Mucosa of gallbladder (tissue), 1 donor: ENCODE measurements at places on chromosomes 3 and 15. TPM values are rescaled to one million over a fixed set of nuclear protein-coding genes. Genes with fewer than 3 reads are reported as not detected.

DNA sequence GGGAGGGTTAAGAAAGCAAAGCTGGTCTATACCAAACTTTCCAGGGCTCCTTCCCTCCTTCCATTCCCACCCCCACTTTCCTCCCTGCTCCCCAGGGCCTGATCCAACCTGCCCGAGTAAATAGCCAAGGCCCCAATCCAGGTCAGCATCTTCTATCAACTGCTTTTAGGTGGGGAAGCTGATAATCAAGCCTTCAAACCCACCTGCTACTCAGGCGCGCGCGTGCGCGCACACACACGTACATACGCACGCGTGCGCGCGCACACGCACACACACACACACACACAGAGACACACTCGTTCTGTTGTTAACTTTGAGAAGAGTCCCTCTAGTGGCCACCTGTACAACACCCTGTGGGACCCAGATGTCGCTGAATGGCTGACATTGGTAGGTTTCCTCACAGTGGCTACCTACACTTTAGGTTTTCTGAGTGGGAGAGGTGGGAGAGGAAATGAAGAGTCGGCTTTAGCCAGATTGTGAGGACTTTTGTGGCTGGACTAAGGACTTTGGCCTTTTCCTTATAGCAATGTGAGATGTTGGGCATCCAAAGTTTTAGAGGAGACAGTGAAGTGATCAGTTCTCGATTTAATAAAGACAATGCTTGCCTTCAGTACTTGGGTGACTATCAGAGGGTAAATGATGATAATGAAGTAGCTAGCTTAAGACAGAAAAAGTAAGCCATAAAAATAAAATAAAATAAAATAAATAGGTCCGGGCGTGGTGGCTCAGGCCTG lies 179.9 kb upstream of the C2CD4B start:
- peak; percentile 78 for DNase-seq

- DNase-seq = peak; percentile 20
Observed at GRCh38 chr3:163490119-163490518, 1588.2 kb downstream of the SI start.

- no peak for DNase-seq
Observed at GRCh38 chr3:187269486-187269885, 22.1 kb downstream of the MASP1 start.

- no peak for DNase-seq
Observed at GRCh38 chr3:157921811-157922210, 184.4 kb downstream of the SHOX2 start.

DNA sequence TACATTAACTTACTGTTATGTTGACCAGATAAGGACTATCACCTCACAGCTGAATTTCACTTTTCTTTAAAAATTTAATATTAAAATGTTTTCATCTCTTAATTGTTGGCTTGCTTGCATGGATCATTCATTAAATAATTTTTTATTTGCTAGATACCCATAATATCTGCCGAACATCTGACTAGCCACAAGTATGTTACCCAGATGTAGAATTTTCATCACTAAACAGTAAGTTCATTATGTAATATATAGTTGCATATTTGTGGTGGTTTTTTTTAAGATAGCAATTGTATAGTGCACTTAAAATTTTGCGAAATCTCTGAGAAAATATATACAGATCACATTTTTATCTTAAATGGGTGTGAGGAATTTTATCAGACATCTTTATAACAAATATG lies 190.4 kb downstream of the MBNL1 start:
- no peak for DNase-seq

GRCh38 chr15:25670025-25670554 lies 193.0 kb downstream of the ATP10A start:
- DNase-seq = peak; percentile 54

DNA sequence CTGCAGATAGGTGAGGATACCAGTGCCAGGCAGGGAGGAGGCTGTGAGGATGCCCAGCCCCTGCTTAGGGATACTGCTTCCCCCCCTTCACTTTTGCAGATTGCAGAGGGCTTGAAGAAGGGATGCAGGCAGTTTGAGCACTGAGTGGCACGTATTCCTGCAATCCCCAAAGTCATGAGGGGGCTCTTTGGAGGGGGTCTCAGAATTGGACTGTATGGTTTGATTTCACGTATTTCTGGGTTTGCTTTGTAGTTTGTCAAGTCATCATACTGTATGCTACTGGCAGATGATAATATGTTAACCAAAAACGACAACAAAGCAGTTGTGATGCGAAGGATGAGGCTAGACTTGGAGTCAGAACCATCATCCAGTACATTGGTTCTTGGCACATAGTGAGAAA lies 28.1 kb downstream of the CHST14 start:
- no peak for DNase-seq

The WDR5B gene
- total RNA-seq = 6.5 TPM

DNA sequence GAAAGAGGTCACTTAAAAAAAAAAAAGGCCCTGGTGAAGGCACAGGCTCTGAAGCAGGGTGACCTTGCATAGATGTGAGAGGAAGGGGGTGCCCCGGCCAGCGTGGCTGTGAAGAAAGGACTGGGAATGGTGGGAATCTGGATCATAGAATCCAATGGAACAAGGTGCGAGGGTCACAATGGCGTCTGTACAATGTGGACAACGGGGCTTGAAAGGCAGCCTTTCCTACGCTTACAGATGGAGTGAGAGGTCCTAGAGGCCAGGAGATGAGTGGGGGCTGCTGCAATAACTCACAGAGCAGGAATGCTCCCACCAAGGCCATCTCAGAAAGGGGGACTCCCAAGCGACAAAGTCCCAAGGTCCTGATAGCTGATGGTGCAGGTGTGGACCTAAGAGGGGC lies 162.2 kb downstream of the ATP10A start:
- DNase-seq = no peak

DNA sequence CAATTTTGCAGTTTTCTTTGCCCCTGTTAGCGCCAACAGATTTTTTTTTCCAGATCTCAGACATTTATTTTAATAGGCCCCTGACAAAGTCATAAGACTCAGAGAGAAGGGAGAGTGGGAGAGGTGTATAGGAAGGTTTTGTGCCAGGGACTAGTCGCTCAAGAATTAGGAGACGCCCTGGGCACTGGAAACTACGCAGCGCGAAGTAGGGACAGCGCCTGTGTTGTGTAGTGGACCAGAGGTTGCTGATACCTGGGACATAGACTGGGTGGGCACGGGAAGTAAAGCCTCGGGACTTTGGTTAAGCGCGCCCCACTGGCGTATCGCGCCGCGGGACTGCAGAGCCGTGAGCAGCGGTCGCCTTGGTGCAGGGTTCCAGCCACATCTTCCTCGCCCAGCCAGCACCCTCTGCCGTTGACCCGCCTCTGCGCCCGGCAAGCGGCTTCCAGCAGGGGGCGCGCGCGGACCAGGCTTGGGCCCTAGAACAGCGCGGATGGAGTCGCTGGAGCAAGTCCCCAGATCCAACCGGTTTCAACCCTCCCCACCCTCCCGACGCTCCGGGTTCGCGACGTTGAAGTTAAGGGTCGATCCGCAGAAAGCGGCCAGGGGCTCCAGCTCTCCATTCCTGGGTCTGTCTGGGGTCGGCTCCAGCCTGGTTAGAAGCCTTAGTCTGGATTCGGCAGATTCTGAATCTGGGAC lies 3.0 kb upstream of the ISLR2 start:
- peak; percentile 89 for DNase-seq

The PLS1 gene
- total RNA-seq = 81.0 TPM

GRCh38 chr3:155548195-155548594 lies 196.7 kb downstream of the PLCH1 start:
- DNase-seq = no peak

DNA sequence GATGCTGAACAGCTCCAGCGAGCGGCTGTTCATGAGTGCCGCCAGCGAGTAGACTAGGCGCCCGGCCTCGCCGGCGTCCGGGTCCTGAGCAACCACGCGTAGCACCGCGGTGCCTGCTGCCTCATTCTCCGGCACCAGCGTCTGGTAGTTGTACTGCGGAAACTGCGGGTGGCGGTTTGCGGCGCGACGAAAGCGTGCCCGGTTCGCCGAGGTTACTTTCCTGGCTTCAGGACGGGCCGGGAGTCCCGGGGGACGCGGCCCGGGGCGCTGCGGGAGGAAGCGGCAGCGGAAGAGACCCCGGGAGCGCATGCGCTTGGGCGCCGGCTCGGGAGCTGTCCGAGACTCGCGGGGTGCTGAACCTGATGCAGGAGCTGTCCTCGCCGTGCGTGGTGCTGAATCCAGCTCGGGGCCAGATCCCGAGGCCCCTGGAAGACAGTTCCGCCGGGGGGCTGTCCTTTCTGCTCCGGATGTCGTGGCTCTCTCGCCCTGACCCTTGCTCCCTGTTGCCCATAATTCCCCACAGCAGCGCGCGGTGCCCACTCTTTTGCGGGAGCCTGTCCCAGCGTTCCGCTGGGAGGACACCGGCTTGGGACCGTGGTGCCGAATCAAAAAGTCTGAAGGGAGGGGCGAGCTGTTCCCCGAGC lies 1.1 kb downstream of the CELSR3 start:
- DNase-seq = peak; percentile 70

- DNase-seq = no peak
Observed at GRCh38 chr3:38723569-38724391, 74.3 kb upstream of the SCN5A start.

GRCh38 chr3:151112731-151113130 lies 27.3 kb downstream of the MED12L start:
- DNase-seq = no peak

DNA sequence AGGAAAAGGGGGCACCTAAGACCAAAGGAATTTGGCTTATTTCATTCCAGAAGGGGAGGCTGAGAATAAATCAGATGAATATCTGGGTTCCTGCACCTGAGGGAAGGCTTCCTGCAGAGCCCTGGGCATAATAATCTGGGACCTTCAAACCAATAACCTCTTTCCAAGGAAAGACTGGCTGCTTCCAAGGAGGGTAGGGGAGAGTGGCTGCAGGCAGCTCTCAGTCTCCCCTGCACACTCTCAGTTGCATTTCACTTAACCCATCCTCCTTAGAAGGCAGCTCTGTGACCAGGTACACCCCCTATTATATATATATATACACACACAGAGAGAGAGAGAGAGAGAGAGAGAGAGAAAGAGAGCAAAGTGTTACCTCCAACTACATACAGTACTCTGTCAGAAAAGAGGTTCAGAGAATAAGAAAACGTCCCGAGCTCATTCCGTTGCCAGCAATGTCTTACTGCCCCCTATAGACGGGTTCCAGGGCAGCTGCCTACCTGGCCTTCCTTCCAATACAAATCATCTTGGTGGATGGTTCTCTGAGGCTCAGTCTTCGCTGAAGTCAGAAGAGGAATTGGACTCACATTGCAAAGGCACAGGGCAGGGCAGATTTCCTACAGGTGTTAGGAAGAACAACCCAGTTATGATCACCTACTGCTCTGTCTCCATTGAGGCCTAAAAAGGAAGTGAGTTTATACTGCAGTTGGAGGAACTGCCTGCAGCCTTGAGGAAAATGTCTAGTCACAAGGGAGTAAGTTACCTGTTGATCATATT lies 26.1 kb downstream of the CAPN3 start:
- DNase-seq = no peak

The TGM5 gene
- 0.26 TPM for total RNA-seq

DNA sequence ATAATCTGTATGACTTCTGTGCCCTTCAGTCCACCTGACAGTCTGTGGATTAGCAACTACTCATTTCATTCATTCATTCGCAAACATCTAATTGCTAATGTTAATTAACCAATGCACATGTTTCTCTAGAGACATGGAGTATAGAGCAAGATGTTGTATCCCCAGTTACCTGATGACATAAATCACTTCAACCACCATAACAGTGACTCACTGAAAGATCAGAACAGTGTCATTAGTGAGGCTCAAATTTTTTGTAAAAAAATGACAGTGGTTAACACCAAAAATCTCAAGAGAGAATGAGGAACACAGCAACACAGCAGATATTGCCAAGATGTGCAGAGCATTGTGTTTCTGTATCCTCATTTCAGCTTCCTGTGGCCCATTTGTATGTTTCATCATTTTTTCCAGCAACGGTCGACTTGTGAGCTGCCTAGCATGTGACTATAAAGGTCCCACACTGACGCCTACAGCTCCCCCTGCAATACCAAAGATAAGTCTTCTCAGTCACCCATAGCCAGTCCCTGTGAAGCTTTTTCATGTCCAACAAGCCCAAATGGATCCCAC lies 3.7 kb upstream of the PLD1 start:
- DNase-seq = peak; percentile 44

DNA sequence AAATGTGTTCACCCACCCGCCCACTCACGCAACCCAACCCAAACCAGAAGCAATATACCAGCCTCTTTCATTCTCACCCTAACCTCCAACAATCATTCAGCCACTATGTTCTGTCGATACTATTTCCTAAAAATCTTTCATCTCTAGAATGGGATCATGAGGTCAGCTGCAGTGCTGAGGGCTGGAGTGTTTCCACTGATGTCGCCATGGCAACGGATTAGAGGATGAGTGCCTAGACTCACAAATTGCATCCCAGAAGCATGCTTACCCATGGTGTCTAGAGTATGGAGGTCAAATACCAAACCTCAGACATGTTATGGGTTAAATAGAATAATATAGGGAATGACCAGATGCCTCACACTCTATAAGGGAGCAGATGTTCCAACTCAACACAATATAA lies 138.5 kb downstream of the GABRB3 start:
- DNase-seq = no peak

The HYKK gene
- 5.9 TPM for total RNA-seq

DNA sequence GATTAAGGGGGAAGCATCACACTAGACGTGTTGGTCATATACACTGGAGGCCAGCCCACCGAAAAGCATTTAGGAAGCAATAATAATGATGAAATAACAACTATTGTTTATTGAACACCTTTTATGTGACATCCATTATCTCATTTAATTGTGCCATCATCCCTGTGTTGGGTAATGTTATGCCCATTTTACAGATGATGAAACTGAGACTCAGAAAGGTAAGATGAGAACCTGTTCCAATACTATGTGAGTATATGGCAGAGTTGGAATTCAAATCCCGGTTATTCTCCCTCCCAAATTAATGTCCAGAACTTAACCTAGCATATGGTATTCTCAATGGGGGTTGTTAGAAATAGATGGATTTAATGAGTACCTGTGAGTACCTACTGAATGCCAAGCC lies 99.2 kb downstream of the SMAD6 start:
- DNase-seq = no peak

DNA sequence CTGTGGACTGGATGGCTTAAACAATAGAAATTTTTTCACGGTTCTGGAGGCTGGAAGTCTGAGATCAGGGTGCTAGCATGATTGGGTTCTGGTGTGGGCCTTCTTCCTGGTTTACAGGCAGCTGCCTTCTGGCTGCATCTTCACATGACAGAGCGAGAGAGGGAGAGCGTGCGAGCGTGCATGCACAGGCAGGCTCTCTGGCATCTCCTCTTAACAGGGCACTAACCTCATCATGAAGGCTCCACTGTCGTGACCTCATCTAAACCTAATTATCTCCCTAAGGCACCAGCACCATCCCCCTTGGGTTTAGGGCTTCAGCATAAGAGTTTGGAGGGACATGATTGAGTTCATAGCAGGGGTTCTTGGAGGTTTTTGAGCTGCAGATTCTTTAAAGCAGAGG lies 292.0 kb upstream of the C2CD4B start:
- no peak for DNase-seq

GRCh38 chr3:12579456-12579855 lies 22.6 kb downstream of the MKRN2 start:
- DNase-seq = no peak

DNA sequence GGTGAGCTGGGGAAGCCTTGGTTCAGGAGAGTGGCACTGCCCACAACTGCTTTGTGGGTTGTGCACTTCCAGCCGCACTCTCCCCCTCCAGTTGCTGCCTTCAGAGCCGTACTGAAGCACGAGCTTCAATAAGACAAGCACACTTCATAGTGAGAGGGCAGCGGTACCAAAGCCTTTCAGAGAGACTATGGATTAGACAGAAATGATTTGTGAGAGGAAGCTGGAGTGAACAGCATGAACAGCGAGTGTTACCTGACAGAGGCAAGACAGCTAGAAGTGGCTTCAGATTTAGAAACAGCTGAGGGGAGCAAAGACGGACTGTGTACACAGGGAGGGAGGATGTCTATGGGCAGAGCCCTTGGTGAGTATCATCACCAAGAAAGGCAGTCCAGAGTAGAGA lies 31.1 kb downstream of the HCLS1 start:
- no peak for DNase-seq
